NCI-H1694 (cell line): ENCODE measurements at places on chromosomes 1 and 21.

- DNase-seq, result no peak
Measured at GRCh38 chr1:114368560-114369255, 142.3 kb downstream of the TRIM33 start.

DNA sequence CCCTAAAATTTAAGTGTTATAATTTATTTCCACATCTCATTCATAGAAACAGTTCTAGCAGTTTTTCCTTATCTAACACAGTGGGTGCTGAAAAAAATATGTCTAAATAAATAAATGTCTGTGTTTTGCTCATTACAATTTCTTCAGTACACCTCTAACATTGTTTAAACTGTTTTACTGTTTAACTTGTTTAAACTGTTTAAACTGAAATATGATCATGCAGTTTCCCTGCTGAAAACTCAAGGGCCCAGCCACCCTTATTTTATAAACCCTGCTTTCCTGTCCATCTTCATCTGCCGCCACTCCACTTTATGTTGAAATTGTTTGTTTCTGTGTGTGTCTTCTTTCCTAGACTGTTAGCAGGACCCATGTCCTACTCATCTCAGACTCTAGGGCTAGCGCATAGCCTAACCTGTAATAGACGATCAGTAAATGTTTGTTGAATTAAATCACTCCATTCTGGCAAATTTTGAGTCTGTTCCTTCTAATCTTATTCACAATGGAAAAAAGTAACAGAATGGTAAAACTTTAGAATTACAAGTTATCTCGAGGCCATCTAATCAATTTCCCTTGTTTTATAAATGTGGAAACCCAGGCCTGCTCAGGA lies 9.4 kb upstream of the PIK3C2B start:
- DNase-seq, result no peak

- no peak for DNase-seq
Measured at GRCh38 chr1:202251424-202252256, 58.0 kb downstream of the LGR6 start.

- DNase-seq, result peak; percentile 13
Measured at GRCh38 chr1:9721606-9722377, 70.3 kb downstream of the PIK3CD start.

DNA sequence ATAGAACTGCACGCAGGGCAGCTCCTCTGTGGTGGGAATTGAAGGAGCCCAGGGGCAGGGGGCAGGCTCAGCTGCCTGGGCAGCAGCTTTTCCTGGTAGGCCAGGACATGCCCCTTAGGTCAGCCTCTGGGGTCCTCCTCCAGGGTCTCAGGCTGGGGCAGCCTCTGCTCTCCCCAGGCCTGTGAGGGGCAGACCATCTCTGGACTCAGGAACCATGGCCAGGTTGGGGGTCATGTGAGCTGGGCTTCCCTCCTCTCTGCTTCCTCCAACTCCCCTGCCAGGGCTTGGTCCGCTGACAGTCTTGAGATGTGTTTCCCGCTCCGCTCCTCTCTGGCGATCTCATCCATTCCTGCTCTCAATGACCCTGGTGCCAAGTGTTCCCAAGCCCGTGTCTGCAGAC lies 5.7 kb downstream of the C1orf210 start:
- DNase-seq, result no peak

GRCh38 chr1:165869343-165869742 lies 41.9 kb downstream of the UCK2 start:
- DNase-seq, result no peak

GRCh38 chr1:10473145-10473765 lies 926 bp upstream of the DFFA start:
- no peak for DNase-seq

DNA sequence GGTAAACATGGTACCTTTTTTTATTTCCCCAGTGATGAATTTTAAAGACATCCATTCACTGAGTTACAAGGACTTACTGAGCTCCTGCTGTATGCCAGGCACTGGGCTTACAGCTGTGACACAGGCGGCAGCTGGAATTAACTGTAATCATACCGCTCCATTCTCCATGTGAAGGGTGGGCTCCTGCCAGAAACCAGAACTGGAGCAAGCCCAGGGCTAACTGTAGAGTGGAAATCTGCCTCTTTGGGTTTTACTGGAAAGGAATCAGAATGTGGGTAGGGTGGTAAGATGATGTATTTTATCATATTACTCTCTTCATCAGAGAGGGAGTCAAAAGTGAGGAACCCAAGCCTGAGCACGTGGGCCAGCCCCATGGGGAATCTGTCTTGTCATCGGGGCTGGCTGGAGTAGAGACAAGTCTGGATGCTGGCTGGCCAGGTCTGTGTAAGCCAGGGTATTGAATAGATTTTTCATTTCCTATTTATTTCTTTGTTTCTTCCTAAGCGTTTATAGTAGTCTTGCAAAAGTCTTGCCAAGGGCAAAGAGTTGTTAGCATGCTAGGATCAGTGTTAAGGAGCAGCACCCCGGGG lies 21.5 kb downstream of the FGGY start:
- no peak for DNase-seq

- no peak for DNase-seq
Measured at GRCh38 chr21:31727181-31727580, 4.7 kb downstream of the SCAF4 start.

DNA sequence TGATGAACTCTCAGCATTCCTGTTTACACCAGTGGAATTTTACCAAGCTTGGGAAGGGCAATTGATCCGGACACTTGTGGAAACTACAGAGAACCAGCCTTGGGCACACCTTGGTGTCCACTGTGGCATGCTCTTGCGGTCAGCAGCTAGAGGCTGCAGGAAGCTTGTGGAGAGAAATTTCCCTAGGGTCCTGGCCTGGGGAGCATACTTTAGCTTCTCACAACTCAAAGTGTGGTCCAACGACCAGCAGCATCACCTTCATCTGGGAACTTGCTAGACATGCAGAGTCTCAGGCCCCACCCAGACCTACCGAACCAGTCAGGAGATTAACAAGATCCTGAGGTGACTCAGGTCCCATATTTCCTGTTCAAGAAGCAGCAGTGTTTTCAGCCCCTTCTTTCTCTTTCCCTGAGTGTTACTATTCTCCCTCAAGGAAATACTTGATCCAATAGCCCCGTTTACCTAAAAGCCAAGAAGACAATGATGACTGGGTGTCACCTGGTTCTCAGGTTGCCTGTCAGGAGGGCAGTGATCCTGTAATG lies 55.7 kb upstream of the KCNE2 start:
- DNase-seq, result no peak

GRCh38 chr1:226444901-226445300 lies 37.0 kb upstream of the PARP1 start:
- DNase-seq, result no peak

DNA sequence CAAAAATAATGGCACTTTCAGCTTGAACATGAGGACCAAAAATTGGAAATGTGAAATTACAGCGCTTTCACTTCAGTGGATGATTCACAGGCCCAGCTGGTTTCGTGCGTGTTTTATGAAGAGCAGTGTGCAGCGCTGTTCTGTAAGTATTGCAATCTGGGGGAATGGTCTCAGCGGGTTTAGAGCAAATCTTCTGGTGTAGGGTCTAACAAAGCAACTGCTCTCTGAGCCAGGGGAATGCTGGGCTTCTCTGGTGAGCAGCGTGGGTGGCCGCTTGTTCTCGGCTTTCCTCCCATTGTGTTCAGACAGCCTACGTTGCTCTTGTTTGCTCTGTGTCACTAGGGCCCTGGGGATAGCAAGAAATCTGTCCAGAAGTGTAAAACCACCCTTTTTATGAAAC lies 42.4 kb upstream of the GADD45A start:
- no peak for DNase-seq

DNA sequence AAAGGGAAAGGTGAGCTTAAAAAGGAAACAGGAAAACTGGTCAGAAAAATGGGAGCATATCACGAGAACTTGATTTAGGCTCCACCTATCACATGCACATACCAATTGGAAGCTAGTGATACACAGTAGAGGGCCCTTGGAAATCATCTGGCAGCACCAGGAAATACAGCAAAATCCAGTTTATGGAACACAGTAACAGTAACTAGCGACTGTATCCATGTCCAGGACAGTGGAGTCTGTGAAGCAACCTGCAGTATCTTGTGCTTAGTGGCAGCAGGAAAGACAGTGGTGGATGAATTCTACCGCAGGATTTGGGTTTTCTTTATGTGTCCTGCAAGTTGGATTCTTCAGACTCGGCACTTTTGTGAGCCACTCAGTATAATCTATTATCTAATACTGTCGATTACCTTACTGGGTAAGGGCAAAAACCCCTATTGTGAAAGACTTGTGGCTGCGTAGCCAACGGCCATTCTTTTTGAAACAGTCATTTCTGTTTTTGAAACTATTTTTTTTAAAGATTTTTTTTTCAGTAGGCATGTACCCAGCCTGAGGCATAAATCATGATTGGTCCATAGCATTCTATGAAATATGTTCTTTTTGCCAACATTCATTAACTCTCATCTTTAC lies 1.6 kb upstream of the KDM4A start:
- DNase-seq, result no peak

GRCh38 chr1:172326136-172326535 lies 94.3 kb upstream of the C1orf105 start:
- no peak for DNase-seq

DNA sequence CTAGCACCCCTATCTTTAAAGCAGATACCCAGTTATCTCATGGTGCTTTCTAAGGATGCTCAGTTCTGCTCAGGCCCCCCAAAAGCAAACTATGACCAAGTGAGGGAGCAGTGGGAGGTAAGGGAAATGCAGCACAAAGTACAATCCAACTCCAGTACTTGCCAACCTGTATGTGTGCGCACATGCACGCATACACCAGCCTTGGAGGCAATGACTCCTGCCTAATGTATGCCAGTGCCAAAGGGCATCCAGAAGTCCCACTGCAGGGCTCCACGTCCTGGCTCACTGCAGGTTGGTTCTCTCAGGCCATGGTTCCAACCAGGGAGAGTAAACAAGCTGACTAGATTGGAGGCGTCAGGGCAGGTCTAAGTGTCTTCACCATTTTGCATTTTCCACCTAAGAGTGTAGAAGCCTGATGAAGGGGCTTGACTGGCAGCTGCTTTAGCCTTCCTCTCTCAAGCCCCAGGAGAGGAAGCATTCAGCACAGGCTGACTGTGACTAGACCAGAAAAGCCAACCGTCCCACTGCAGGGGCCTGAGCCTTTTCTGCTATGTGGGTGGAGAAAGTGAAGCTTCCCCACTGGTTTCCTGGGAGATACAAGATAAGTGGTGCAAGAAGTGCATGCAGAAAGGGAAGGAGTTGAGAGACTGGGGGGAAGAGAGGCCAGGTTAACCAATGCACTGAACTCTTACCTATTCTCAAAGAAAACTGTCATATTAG lies 7.7 kb downstream of the AMIGO1 start:
- no peak for DNase-seq

DNA sequence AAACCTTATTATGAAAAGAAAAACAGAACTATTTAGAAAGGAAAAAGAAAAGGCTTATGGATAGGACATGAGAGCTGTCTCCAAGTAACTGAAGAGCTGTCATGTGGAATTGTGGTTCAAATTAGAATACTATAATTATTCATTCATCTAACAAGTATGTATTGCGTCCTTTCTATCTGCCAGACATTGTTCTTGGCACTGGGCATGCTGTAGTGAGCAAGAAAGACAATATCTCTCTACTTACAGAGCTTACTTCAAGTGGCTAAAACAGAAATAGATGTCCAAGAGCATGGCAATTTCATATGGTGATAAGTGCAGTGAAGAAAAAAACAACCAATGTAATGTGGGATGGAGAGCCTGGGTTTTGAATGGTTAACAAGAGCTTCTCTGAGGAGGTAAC lies 413.0 kb downstream of the DPYD start:
- no peak for DNase-seq

DNA sequence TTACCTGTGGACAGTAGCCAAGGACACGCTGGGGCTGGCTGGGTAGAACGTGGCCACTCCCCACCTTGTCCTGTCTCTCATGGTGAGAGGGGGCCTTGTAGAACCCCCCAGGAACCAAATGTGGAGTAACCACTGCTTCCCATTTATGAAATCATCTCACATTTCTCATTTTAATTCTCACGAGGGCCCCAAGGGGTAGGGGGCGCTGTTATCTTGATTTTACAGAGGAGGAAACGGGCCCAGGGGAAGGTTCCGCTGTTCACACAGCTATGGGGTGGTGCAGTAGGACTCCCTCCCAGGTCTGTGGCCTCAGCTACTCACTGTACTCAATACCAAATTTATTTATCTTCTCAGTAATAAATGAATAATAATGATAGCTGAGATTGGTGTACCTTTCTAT lies 5.5 kb downstream of the SMPDL3B start:
- DNase-seq, result peak; percentile 6

DNA sequence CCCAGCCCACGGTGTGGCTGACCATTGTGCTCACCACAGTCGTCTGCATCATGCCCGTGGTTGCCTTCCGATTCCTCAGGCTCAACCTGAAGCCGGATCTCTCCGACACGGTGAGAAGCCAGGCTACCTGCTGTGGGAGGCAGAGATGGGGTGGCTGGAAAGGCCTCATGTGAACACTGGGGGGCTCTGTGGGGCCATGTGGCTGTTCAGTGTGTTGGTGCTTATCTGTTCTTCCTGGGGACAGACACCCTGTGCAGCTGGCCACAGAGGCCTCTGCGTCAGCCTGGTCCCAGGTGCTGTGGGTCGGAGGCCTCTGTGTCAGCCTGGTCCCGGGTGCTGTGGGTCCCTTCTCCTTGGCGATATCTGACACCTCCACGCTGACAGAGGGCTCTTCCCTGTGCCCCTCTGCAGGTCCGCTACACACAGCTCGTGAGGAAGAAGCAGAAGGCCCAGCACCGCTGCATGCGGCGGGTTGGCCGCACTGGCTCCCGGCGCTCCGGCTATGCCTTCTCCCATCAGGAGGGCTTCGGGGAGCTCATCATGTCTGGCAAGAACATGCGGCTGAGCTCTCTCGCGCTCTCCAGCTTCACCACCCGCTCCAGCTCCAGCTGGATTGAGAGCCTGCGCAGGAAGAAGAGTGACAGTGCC lies 23.2 kb downstream of the ATP8B2 start:
- DNase-seq, result no peak

GRCh38 chr1:200338451-200338850 lies 71.4 kb downstream of the ZNF281 start:
- no peak for DNase-seq

- no peak for DNase-seq
Measured at GRCh38 chr1:60589046-60589748, 493.2 kb upstream of the NFIA start.

DNA sequence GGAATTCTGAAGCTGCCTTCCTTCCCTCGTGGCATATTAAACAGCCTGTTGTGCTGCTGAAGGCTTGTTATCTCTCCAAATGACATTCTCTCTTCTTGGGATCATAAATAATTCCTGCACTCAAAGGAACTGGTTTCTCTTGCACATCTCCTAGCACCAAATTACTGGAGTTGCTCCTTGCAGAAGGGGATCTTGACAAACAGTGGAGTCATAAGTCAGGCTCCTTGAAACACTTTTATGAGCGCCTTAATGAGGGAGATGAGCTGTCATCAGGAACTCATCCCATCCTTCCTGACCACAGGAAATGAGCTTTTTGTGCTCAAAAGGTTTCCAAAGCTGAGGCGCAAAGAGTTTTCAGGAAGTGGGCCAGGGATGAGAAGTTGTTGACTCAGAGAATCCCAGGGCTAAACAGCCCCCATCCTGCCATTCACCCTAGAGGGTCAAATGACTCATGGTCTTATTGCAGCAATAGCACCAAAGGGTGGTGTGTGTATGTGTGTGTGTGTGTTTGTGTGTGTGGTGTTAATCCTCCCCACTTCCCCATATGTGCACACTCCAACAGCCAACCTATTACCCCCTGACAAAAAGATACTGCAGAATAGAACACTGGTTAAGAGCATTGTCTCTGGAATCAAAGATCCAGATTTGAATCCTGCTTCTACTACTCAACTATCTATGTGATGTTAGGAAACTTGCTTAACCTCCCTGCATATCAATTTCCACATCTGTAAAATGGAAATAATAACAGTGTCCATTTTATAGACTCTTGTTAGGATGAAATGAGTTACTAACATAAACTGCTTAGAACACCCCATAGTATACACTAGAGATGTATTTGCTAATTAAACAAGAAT lies 2.8 kb upstream of the PHC2 start:
- no peak for DNase-seq

GRCh38 chr1:88685259-88685620 lies 1.2 kb downstream of the PKN2 start:
- DNase-seq, result no peak
